ENCODE measurements at places on chromosomes 3 and 15.
A peak's percentile ranks its signal among the peaks of the same experiment; 100 is the strongest.

GRCh38 chr3:143536817-143537535 is 311.3 kb downstream of the SLC9A9 start:
- no peak for DNase-seq

GRCh38 chr3:123385981-123386380 is 62.9 kb downstream of the ADCY5 start:
- no peak for DNase-seq

DNA sequence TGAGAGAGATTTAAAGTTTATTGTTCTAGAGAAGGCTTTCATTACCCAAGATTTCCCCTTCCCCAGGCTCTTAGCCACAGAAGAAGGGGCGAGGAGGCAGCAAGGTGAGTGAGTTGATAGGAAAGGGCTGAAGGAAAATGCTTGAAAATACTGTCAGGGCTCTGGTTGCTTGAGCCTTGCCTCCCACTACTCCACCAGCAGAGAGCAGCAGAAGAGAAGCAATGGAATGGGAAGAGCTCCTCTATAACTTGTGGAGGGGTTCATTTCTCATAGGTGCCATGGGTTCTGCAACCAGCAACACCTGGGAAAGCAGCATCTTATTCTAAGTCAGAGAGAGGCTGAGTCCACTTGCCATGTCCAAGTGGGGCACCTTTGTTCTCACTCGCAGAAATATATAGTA is 184.0 kb upstream of the CNTN6 start:
- DNase-seq = no peak

DNA sequence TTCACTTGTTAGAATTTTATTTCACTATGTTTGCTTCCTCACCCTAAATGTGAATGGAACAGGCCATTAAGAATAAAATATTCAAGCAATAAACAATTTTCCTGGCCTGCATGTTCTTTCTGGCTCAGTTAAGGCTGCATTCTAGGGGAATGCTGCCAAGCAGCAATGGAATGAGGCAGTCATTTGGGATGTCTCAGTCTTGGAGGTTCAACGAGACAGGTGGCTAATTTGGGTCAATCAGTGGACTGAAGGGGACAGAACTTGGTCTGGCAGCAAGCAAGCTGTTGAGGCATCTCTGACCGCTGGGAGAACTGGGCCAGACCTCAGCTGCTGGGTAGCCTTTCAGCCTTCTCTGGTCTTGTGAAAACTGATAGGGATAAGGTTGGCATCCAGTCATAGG is 241.6 kb downstream of the NLGN1 start:
- DNase-seq = no peak

DNA sequence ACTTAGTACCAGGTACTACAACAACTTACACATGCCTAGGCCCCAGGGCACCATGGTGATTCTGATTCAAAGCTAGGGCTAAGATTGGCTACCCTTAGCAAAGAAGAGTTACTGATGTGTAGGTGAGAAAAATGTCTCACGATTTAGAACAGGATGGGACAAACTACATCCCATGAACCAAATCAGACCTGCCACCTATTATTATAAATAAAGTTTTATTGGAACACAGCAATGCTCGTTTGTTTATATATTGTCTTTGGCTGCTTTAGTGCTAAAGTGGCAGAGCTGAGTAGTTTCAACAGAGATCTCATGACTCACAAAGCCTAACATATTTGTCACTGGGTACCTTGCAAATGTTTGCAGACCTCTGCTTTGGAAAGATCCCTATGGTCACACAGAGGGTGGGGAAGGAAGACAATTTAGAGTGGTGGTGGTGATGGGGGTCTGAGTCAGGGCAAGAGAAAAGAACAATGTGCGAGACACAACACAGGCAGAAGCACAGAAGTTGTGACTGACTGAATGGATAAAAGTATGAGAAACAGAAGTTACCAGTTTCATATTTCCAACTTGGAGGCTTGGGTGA is 770.6 kb upstream of the CFAP20DC start:
- DNase-seq = peak; percentile 13

DNA sequence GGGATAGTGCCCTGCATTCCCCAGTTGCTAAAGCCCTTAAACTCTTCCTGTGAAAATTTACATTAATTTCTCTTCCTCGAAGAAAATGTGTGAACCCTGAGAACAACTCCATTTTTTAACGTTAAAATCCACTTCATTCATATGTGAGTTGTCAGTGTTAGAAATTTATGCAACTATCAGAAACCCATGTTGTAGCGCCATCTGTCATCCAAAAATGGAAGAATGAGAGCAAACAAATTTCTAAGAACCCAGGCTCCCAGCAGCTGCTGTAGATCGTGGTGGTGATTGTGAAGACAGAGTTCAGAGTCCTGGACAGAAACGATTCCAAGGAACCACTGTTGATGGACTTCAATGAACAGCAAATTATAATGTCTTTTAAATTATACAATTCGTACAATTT is 179.7 kb upstream of the NDN start:
- no peak for DNase-seq

- no peak for DNase-seq
Measured at GRCh38 chr15:71666763-71667620, 143.4 kb upstream of the NR2E3 start.

- DNase-seq = peak; percentile 77
Measured at GRCh38 chr3:197501879-197502620, 53.7 kb downstream of the BDH1 start.

DNA sequence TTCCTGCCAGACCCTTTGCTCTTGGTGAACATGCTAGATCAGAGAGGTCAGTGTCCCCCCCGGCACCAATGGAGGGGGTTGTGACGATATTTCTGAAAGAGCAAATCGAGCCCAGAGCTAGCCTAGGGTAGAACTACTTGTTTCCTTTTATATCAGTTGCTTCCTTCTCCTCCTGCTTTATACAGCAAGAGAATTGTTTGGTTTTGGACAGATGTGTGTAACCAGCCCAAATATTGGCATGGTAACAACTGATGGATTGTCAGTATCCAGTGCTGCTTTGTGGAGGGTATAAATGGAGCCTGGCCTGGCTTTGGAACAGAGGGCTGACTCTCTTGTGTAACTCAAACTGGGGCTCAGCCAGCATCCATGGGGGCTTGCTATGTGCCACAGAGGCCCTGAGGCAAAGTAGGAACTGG is 27.2 kb downstream of the SNX1 start:
- DNase-seq = no peak

DNA sequence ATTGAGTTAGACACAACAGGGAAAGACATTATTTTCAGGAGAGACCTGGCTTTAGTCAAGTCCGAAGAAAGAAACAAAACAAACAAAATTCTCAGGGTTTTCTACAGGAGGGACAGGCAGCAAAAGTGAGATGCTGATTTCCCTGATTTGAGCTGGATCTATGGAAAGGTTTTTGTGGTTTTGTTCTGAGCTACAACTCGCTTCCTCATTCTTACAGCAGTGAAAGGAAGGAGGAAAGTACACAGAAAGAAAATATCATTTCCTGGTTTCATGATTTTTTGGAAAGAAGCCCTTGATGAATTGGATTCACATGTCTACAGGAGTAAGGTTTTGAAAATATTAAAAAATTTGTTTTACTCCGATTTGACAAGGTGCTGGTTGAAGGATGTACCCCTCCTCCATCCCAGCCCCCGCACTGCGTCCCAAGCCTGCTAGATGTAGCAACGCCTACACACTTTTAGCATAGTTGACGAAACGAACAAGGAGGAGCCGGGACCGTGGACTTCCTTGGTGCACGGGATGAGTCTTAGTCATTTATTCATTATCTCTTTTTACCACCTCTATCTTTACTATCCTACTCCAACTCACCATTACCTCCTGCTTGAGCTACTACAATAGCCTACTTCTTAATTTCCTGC is 10.8 kb downstream of the PRICKLE2 start:
- no peak for DNase-seq

GRCh38 chr3:64873400-64873799 is 185.6 kb upstream of the ADAMTS9 start:
- no peak for DNase-seq

GRCh38 chr3:30141927-30142326 is 464.5 kb upstream of the TGFBR2 start:
- DNase-seq = no peak

- DNase-seq = no peak
Measured at GRCh38 chr3:65181391-65181871, 493.6 kb upstream of the ADAMTS9 start.

DNA sequence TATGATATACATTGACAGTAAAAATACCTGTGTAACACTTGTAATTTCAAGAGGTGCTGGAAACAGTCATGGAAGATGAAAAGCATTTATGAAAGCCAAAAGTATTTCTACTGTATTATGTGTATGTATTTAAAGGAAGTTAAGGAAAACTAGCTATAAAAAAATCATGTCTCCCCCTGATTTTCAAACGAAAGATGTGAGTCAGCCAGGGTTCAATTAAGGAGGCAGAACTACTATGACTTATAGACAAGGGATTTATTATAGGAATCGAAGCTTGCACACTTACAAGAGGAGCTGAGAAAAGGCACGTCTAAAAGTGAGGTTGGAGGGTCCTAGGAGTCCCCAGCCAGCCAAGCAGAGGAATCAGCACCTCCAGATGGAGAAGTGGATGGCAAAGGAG is 119.4 kb downstream of the SUCLG2 start:
- no peak for DNase-seq

GRCh38 chr15:25693321-25694238 is 169.5 kb downstream of the ATP10A start:
- peak; percentile 64 for DNase-seq
